ENCODE measurements at places on chromosomes 12 and 14. TPM values are rescaled to one million over a fixed set of nuclear protein-coding genes. Genes with fewer than 3 reads are reported as not detected.

GRCh38 chr12:97267594-97268202 is 194.9 kb upstream of the RMST start:
- H3K36me3 ChIP-seq, result no peaks in the 10 kb centered on the region
- H3K4me3 ChIP-seq, result no peak overlapping the region
- peak overlapping the region; percentile 5 for H3K27ac ChIP-seq
- H3K4me1 ChIP-seq, result peaks cover 2% of the 10 kb centered on the region
- no peaks in the 10 kb centered on the region for H3K27me3 ChIP-seq
- DNase-seq, result no peak

DNA sequence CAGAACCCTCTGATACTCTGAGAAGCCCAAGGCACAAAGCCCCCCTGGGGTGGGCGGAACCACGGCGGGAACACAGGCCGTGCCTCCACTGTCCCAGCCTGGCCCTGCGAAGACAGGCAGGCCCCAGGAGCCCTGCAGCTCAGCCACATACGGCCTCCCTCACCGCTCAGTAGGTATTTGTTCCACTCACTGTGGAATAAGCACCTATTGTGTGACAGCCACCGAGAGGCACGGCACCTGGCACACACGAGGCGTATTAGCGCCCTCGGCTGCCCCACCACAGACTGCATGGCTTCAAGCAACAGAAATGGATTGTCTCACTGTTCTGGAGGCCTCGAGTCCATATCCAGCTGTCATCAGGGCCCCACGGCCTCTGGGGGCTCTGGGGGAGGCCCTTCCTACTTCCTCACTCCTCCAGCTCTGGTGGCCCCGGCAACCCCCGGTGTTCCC is 66.3 kb downstream of the NCOR2 start:
- DNase-seq, result no peak
- no peaks in the 10 kb centered on the region for H3K27me3 ChIP-seq
- no peak overlapping the region for H3K4me3 ChIP-seq

Gene GLS2
- total RNA-seq, result 3.1 TPM

DNA sequence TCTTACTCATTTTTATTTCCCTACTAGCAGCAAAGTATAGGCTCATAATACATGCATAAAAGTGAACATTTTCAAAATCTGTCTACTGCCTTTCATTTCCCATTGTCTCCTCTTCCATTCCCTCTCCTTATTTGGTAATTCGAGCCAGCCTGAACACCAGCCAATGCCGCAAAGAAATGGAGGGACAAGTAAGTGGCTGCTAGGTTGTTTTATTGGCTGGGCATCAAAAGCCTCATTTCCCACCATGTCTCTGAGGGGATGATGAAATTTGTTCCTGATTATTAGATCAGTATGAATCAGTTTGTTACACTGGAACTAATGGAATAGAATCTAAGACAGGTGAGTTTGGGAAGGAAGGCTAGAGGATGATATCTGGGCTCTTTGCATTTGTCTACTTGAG is 143.5 kb downstream of the KCNA5 start:
- no peaks in the 10 kb centered on the region for H3K36me3 ChIP-seq
- peaks cover 53% of the 10 kb centered on the region for H3K27me3 ChIP-seq
- H3K4me3 ChIP-seq, result no peak overlapping the region
- no peak for DNase-seq
- H3K27ac ChIP-seq, result no peak overlapping the region

GRCh38 chr14:68137704-68138619 is 318.4 kb downstream of the RAD51B start:
- H3K4me1 ChIP-seq, result peaks cover 43% of the 10 kb centered on the region
- no peaks in the 10 kb centered on the region for H3K36me3 ChIP-seq
- no peak overlapping the region for H3K4me3 ChIP-seq

Gene LRCOL1
- total RNA-seq, result not detected

- H3K36me3 ChIP-seq, result no peaks in the 10 kb centered on the region
- no peak overlapping the region for H3K4me3 ChIP-seq
- DNase-seq, result no peak
Measured at GRCh38 chr14:22113401-22113800, 439.8 kb upstream of the OR4E1 start.

Gene SYT1
- 4.2 TPM for total RNA-seq

Gene TAS2R43
- total RNA-seq, result 1.2 TPM

Data from progenitor cell of endocrine pancreas (in vitro differentiated cells).